Stimulated activated naive CD4-positive, alpha-beta T cell treated with Interleukin-2 at 50 U/mL for 16 hours (primary cell): ENCODE measurements at places on chromosomes 16 and 17.

DNA sequence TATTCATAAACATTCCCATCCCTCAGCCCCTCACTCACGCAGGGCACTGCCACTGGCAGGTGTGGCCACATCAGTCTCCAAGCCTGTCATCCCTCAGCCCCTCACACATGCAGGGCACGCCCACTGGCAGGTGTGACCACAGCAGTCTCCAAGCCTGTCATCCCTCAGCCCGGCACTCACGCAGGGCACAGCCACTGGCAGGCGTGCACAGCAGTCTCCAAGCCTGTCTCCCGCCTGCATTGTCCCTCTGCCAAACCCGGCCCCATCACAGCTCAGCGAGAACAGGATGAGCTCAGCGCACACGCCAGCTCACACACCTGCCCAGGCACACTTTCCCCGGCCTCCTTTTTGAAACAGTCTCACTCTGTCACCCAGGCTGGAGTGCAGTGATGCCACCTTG, 11.4 kb upstream of the KREMEN2 start:
- DNase-seq = no peak

GRCh38 chr17:21039839-21040575, 2.8 kb downstream of the USP22 start:
- peak; percentile 7 for DNase-seq

- no peak for DNase-seq
Observed at GRCh38 chr17:70891306-70891705, 722.0 kb downstream of the KCNJ2 start.

- DNase-seq = no peak
Observed at GRCh38 chr16:10180771-10181163, 1.5 kb downstream of the GRIN2A start.

GRCh38 chr17:36000732-36001109, 632 bp downstream of the CCL15 start:
- DNase-seq = no peak

- DNase-seq = no peak
Observed at GRCh38 chr16:8381814-8382213, 208.5 kb downstream of the TMEM114 start.

DNA sequence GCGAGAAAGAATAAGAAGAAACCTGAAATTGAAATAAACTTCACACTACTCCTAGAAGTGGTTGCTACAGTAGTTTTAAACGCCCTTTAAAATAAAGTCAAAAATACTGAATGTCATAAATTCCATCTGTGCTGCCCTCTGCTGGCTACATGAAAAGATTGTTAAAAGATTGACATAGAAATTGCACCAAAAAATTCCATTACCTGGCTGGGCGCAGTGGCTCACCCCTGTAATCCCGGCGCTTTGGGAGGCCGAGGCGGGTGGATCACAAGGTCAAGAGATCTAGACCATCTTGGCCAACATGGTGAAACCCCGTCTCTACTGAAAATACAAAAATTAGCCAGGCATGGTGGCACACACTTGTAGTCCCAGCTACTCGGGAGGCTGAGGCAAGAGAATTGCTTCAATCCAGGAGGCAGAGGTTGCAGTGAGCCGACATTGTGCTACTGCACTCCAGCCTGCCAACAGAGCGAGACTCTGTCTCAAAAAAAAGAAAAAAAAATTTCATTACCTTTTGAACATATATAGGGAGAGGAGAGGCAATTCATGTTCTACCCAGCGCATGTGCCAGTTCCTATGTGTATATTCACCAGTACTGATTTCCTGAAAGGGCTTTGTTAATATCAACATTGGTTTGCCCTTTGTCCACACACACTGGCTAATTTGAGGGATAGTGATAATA, 36.5 kb downstream of the CYTH1 start:
- DNase-seq = peak; percentile 27

- no peak for DNase-seq
Observed at GRCh38 chr16:46884513-46885293, 541 bp downstream of the GPT2 start.

- DNase-seq = no peak
Observed at GRCh38 chr17:58384897-58385296, 32.4 kb downstream of the RNF43 start.

- DNase-seq = no peak
Observed at GRCh38 chr17:6591599-6592158, 35.3 kb upstream of the PITPNM3 start.

DNA sequence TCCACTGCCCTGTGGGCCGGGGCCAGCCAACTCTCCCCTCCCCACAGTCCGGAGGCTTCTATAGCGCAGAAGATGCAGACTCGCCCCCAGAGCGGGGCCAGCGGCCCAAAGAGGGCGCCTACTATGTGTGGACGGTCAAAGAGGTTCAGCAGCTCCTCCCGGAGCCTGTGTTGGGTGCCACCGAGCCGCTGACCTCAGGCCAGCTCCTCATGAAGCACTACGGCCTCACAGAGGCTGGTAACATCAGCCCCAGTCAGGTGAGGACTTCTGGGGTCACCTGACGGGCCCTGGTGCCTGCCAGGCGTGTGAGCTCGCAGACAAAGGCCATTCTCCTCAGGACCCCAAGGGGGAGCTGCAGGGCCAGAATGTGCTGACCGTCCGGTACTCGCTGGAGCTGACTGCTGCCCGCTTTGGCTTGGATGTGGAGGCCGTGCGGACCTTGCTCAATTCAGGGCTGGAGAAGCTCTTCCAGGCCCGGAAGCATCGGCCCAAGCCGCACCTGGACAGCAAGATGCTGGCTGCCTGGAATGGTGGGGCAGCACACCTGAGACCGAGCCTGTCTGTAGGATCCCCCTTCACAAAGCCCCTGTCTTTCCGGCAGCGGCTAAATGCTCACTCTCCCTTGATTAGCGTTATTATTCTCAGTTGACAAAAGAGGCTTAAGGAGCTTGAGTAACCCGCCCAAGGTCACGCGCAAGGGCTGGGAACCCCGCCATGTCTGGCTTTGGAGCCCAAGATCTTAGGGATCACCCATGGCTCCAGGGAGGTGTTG, 3.9 kb downstream of the SPATA20 start:
- DNase-seq = no peak

GRCh38 chr17:55822028-55822427, 71.2 kb downstream of the PCTP start:
- no peak for DNase-seq

- no peak for DNase-seq
Observed at GRCh38 chr16:86994215-86994614, 323.0 kb downstream of the C16orf95 start.

DNA sequence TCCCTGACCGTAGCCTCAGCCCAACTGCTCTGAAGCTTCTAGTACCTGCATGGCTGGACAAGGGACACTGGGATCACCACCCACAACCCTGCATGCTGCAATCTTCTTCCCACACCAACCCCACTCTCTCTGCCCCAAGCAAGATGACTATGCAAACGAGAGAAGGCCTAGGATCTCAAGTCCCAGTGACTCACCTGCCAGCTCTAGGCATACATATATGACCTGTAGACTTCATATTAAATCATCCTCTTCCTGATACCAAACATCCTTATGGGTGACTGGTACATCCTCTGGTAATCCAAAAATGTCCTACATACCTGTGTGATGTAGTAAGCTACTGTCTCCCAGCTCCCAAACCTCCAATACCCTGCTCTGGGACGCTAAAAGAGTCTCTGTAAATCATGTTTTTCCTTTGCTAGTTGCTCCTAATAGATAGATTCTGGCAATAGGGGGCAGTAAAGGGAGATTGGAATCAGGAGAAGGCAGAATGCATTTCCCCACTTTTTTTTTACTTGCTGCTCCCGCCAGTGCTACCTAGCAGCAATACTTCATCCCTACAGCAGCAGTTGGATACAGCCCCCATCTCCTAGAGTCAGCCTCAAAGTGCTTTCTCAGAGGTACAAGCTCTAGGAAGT, 43.4 kb upstream of the SOX9 start:
- DNase-seq = no peak

- no peak for DNase-seq
Observed at GRCh38 chr16:50591800-50592771, 43.9 kb downstream of the NKD1 start.

DNA sequence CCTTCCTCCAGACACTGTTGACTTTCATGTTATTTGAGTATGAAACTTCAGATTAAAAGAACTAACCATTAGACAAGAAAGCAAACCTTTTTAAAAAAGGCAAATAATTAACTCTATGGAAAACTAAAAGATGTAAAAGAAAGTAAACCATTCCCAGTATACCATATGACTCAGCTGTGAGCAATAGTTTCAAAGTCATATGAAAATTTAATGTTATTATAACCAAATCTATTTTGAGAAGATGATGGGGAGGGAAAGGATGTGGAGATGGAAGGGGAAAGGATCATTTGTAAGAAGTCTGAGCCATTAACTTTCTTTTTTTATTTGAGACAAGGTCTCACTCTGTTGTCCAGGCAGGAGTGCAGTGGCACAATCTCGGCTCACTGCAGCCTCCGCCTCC, 131.8 kb downstream of the IRX5 start:
- DNase-seq = no peak

- no peak for DNase-seq
Observed at GRCh38 chr16:85015481-85016187, 4.3 kb upstream of the ZDHHC7 start.

DNA sequence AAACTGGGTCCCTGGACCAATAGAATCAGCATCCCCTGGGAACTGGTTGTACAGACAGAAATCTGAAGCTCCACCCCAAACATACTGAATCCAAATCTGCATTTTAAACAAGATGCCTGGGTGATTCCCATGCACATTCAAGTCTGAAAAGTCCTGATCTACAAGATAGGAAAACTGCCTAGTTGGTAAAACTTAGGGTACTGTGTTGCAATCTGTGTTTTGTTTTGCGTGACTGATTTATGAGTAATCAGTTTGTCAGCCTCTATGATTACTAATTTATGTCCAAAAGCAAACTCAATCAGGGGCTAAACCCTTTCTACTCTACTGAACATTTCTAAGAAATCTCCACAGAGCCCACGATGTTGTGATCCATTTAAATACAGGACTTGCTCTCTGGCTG, 103.8 kb downstream of the YPEL2 start:
- DNase-seq = no peak

GRCh38 chr16:73053038-73053363, 5.1 kb upstream of the ZFHX3 start:
- DNase-seq = no peak

GRCh38 chr16:68022278-68022727, 729 bp downstream of the DDX28 start:
- DNase-seq = no peak

DNA sequence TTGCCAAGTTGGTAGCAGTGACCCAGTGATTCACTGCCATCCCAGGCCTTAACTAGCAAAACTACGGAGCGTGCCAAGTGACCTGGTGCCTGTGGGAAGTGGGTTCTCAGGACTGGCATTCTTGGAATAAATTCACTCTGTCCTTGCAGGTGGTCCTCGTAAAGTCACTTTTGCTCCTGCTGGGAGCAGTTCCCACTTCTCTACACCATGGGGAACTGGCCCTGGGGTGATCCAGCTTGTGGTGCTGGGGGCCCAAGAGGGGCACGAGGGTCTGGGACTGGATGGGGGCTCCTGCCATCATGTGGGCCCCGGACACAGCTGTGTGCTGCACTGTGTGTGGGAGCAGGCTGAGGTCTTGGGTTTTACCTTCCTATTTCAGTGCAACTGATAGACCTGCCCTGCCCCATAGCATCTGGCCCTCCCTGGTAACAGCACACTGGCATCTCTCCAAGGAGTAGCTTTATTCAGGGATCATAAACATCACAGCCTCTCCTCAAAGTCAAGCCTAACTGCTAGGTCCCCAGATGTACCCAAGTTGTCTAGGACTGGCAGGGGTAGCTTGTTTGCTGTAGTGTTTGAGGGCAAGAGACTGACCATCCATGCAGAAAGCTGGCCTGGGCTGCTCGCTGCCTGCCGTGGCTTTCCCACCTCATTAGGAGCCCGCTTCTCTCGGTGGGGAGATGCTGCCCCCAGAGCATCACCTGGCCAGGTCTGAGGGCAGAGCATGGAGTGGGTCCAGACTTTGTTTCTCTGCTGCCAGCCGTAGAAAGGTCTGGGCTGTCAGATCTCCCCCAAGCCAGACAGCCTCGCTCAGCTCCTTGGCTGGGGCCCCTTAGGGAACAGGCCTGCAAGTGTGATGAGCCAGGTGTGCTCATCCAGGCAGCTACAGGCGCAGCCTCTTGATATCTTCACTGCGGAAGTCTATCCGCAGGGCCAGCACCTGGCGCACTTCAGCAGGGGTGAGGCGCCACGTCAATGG, 26.0 kb downstream of the FCSK start:
- DNase-seq = no peak

GRCh38 chr17:5299383-5299782, 17.3 kb downstream of the RABEP1 start:
- no peak for DNase-seq

GRCh38 chr16:67999985-68000384, 701 bp upstream of the DPEP2 start:
- DNase-seq = no peak

DNA sequence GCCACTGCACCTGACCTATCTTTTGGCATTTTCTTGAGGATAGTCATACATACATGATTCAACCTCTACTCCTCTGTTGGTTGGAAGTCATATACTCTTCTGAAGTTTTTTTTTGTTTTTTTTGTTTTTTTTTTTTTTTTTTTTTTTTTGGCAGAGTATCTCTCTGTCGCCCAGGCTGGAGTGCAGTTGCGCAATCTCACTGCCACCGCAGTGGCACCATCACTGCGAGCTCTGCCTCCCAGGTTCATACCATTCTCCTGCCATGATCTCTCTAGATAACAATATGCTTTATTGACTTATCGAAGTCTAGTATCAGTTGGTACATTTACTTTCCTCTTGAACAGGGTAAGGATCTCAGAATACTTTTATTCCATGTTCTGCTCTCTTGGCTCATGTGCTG, 224.2 kb upstream of the WSCD1 start:
- no peak for DNase-seq

GRCh38 chr17:31680126-31680525, 178.9 kb downstream of the COPRS start:
- DNase-seq = no peak

DNA sequence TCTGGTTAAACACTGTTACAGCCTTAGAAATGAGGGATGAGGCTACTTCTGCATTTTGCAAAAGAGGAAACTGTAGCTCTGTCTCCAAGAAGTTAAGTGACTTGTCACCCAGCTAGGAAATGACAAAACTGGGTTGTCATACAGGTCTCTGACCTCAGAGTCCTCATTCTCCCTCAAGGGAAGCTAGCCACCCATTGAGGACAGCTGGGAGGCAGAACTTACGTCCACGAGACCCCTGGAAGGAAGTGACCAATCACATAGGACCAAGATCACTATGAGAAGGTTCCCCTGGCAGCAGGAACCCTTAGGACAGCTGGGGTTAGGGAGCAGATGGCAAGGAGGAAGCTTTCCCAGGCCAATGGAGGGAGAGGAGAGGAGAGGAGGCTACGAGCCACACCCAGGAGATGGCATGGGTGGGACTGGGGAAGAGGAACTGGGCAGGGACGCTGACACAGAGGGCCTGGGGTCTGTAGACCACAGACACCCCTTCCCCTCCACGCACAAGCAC, 11.2 kb downstream of the METTL22 start:
- no peak for DNase-seq
